ENCODE measurements at places on chromosomes 6 and 20. TPM values are rescaled to one million over a fixed set of nuclear protein-coding genes. Genes with fewer than 3 reads are reported as not detected.
A peak's percentile ranks its signal among the peaks of the same experiment; 100 is the strongest.

GRCh38 chr6:55819811-55820210 is 55.6 kb downstream of the BMP5 start:
- H3K27ac ChIP-seq, result no peak overlapping the region
- DNase-seq, result no peak
- no peaks in the 10 kb centered on the region for H3K27me3 ChIP-seq
- no peak overlapping the region for H3K4me3 ChIP-seq
- H3K4me1 ChIP-seq, result peaks cover 7% of the 10 kb centered on the region

GRCh38 chr20:3744806-3745685 is 12.6 kb downstream of the HSPA12B start:
- DNase-seq, result peak; percentile 100
- H3K36me3 ChIP-seq, result no peaks in the 10 kb centered on the region
- peak overlapping the region; percentile 74 for H3K4me3 ChIP-seq
- H3K4me1 ChIP-seq, result no peaks in the 10 kb centered on the region
- H3K27me3 ChIP-seq, result peaks cover 39% of the 10 kb centered on the region
- no peak overlapping the region for H3K27ac ChIP-seq

DNA sequence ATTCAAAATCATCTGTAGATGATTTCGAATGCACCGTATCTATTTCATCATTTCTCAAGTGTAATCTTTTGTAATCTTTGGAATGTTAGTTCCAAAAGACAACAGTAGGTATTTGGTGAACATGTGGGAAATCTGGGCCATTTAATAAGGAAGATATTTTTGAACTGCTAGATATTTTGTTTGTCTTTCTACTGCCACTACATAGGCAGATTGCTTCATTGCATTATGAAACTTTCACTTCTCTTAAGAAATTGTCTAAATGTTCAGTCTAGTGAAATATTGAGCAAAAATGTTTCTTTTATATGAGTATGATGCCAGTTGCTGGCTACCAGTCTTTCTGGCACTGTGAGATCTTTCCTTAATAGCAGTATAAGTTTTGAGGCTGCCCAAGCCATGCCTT is 527.8 kb upstream of the RNF217 start:
- no peak overlapping the region for H3K4me3 ChIP-seq
- peaks cover 3% of the 10 kb centered on the region for H3K4me1 ChIP-seq
- H3K27me3 ChIP-seq, result no peaks in the 10 kb centered on the region
- H3K27ac ChIP-seq, result no peak overlapping the region

GRCh38 chr6:125451750-125452149 is 150.0 kb upstream of the HDDC2 start:
- no peaks in the 10 kb centered on the region for H3K27me3 ChIP-seq
- no peak overlapping the region for H3K27ac ChIP-seq
- no peak for DNase-seq
- H3K4me1 ChIP-seq, result no peaks in the 10 kb centered on the region
- no peaks in the 10 kb centered on the region for H3K36me3 ChIP-seq
- H3K4me3 ChIP-seq, result no peak overlapping the region

DNA sequence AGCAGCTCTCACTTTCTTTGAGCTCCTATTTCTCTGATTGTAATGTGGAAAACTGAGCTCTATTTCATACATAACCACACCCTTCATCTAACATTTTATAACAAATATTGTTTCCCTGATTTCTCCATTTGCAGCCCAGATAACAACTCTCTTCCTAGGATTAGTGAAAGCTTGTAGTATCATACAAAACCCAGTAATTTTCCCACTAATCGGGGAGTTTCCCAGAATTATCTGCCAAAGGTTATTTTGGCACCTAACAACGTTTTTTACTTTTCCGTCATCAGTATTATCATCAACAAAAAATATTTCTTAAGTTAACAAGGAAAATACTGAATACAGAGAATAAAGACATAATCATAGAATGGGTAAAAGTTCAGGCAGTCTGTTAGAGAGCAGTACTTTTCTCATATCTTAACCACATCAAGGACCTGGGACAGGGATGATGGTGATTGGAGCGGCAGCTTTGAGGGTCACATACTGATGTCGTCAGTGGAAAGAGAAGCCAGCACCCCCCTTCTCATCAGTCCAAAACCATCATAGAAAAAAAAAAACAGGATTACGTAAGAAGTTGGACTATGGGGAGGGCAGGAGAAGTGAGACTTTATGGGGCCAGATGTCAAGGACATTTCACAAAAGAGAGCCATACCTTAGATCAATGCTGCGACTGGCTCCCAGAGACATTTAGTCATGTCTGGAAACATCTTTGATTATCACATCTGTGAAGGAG is 166.1 kb upstream of the TNFAIP3 start:
- H3K27ac ChIP-seq, result no peak overlapping the region
- no peaks in the 10 kb centered on the region for H3K36me3 ChIP-seq
- H3K4me3 ChIP-seq, result no peak overlapping the region
- H3K27me3 ChIP-seq, result no peaks in the 10 kb centered on the region
- peaks cover 13% of the 10 kb centered on the region for H3K4me1 ChIP-seq
- no peak for DNase-seq

DNA sequence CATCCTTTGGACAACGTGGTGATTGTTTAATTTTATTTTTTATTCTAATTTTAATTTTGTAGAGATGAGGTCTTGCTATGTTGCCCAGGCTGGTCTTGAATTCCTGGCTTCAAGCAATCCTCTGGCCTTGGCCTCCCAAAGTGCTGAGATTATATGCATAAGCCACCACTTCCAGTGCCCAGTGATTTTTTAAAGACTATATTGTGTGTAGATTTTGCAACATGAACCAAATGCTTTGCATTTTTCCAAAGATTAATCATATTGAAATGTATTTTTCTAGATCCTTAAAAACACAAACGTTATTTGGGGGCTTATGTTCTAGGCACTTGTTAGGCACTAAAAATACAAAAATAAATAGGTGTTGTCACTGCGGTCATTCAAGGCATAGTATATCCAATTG is 117.6 kb upstream of the CCN2 start:
- no peak overlapping the region for H3K27ac ChIP-seq
- no peaks in the 10 kb centered on the region for H3K36me3 ChIP-seq
- H3K4me1 ChIP-seq, result no peaks in the 10 kb centered on the region
- no peaks in the 10 kb centered on the region for H3K27me3 ChIP-seq

DNA sequence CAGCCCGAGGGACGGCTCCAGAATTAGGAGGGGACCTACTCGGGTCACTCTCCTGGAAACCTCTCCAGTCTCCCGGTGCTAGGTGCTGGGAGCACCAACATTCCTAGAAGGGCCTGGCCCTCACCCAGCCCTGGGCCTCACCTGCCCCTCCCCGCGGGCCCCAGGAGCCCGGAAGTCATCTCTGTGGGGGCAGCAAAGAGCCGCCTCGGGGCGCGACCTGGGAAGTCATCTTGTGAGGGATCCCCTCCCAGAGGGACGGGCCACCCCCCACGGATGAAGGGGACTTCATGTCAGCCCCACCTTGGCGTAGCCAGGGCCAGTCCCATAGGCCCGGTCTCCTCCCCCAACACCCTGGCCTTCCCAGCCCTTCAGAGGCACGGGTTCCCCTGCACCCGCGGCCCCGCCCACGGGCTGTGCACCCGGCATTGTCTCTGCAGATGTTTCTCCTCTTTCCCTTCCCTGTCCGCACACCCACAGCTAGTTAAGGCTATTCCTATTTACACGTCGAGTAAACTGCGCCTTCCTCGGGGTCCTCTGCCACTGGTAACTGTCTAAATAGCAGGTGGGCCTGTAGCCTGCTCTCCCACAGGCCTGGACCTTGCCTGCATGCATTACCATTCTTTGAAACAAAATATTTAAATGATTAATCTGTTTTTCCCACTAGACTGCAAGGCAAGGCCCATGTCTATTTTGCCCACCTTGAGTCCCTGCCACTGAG is 896 bp upstream of the RNASET2 start:
- H3K36me3 ChIP-seq, result no peaks in the 10 kb centered on the region
- peak; percentile 79 for DNase-seq
- no peak overlapping the region for H3K27ac ChIP-seq
- no peaks in the 10 kb centered on the region for H3K4me1 ChIP-seq
- peak overlapping the region; percentile 83 for H3K4me3 ChIP-seq

DNA sequence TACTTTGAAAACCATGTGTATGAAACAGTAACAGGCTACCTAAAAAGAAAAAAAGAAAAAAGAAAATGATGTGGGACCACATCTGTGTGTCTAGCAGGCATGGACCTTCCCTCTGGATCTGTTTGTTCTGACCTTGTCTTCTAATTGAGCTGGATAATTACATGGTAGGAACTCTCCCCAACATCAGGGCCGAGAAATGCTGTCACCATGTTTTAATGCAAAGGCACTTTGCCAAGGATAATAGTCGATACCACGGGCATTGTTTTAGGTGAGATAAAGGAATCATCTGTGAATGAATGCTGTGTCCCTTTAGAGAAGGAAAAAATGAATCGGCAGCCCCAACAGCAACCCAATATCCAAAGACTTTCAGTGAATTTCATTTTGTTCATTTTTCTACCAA is 149.1 kb downstream of the ZDHHC14 start:
- H3K27me3 ChIP-seq, result no peaks in the 10 kb centered on the region
- no peak for DNase-seq
- peaks cover 13% of the 10 kb centered on the region for H3K4me1 ChIP-seq
- H3K36me3 ChIP-seq, result no peaks in the 10 kb centered on the region
- H3K27ac ChIP-seq, result no peak overlapping the region

- H3K27ac ChIP-seq, result no peak overlapping the region
- H3K4me1 ChIP-seq, result no peaks in the 10 kb centered on the region
- no peaks in the 10 kb centered on the region for H3K27me3 ChIP-seq
- no peak overlapping the region for H3K4me3 ChIP-seq
These were observed 177.0 kb upstream of the SNX9 start for GRCh38 chr6:157646012-157646411.

GRCh38 chr6:42987533-42988451 is 3.4 kb downstream of the PPP2R5D start:
- H3K27ac ChIP-seq, result no peak overlapping the region
- peaks cover 31% of the 10 kb centered on the region for H3K36me3 ChIP-seq
- no peaks in the 10 kb centered on the region for H3K27me3 ChIP-seq
- H3K4me3 ChIP-seq, result peak overlapping the region; percentile 37
- peaks cover 9% of the 10 kb centered on the region for H3K4me1 ChIP-seq

DNA sequence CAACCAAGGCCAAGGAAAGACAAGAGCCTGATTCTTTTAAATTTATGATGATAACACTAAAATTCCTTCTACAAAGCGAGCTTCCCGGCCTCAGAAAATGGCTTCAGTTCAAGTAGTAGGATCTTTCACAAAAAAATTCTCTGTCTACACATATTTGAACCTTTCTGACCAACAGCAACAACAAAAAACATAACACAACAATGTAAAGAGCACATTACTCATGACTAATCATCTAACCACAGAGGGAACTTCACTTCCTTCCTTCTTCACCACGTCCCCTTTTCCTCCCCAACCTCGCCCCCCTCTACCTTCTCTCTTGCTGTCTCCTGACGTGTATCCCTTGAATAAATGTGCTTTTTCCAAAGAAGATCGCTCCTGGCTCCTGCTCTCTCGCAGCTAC is 228.2 kb downstream of the MYLK4 start:
- no peaks in the 10 kb centered on the region for H3K27me3 ChIP-seq
- no peak for DNase-seq
- H3K4me1 ChIP-seq, result no peaks in the 10 kb centered on the region
- no peaks in the 10 kb centered on the region for H3K36me3 ChIP-seq
- H3K4me3 ChIP-seq, result no peak overlapping the region
- no peak overlapping the region for H3K27ac ChIP-seq

- H3K4me1 ChIP-seq, result peaks cover 7% of the 10 kb centered on the region
- H3K4me3 ChIP-seq, result no peak overlapping the region
- no peaks in the 10 kb centered on the region for H3K27me3 ChIP-seq
These were observed 448.6 kb downstream of the PHF3 start for GRCh38 chr6:64084185-64084663.

- no peak overlapping the region for H3K4me3 ChIP-seq
- peaks cover 11% of the 10 kb centered on the region for H3K27me3 ChIP-seq
- no peak overlapping the region for H3K27ac ChIP-seq
- no peaks in the 10 kb centered on the region for H3K36me3 ChIP-seq
- H3K4me1 ChIP-seq, result peaks cover 5% of the 10 kb centered on the region
These were observed 5.2 kb downstream of the SIRPA start for GRCh38 chr20:1900321-1900801.

- no peaks in the 10 kb centered on the region for H3K36me3 ChIP-seq
- DNase-seq, result no peak
- peaks cover 14% of the 10 kb centered on the region for H3K4me1 ChIP-seq
- no peak overlapping the region for H3K27ac ChIP-seq
- H3K4me3 ChIP-seq, result no peak overlapping the region
These were observed 478.4 kb upstream of the SOX4 start for GRCh38 chr6:21115111-21115510.

DNA sequence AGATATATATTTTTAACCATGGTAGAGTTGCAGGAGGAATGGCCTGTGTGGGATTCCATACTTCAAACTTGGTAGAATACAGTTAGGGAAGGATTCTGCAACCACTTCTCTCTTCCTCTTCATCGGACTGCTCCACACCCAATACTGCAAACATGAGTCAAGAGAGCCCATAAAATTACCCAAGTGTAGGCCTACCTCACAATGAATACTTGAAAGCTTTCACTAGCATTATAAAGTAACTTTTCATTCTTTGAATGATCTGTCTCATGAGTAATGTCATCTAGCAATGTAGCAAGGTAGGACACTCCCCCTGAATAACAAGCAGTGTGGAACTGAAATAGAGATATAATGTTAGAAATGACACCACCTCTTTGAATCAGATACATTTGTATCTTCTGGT is 79.4 kb downstream of the FOXC1 start:
- DNase-seq, result no peak
- no peak overlapping the region for H3K27ac ChIP-seq
- H3K4me1 ChIP-seq, result no peaks in the 10 kb centered on the region
- no peak overlapping the region for H3K4me3 ChIP-seq
- H3K36me3 ChIP-seq, result no peaks in the 10 kb centered on the region
- H3K27me3 ChIP-seq, result no peaks in the 10 kb centered on the region

- no peaks in the 10 kb centered on the region for H3K27me3 ChIP-seq
- H3K27ac ChIP-seq, result no peak overlapping the region
- no peak for DNase-seq
- no peaks in the 10 kb centered on the region for H3K4me1 ChIP-seq
- no peaks in the 10 kb centered on the region for H3K36me3 ChIP-seq
These were observed 348.3 kb upstream of the ZFP64 start for GRCh38 chr20:52539891-52540290.

GRCh38 chr6:163773646-163774045 is 359.1 kb downstream of the QKI start:
- no peak for DNase-seq
- peaks cover 2% of the 10 kb centered on the region for H3K4me1 ChIP-seq
- H3K4me3 ChIP-seq, result no peak overlapping the region
- H3K36me3 ChIP-seq, result no peaks in the 10 kb centered on the region

Gene RGS17
- 2.3 TPM for total RNA-seq

Gene C20orf202
- total RNA-seq, result not detected

Gene PRDM13
- total RNA-seq, result not detected

Gene NOX3
- total RNA-seq, result not detected

Gene OOEP
- not detected for total RNA-seq

Gene DSP
- total RNA-seq, result 153 TPM

Gene SIRPB2
- not detected for total RNA-seq

Gene PLEKHG1
- 1.1 TPM for total RNA-seq

Gene ESR1
- total RNA-seq, result not detected

Gene DCDC2
- total RNA-seq, result 1.4 TPM

Gene TBXT
- 2.3 TPM for total RNA-seq
